ENCODE measurements at places on chromosomes 7 and 10. TPM values are rescaled to one million over a fixed set of nuclear protein-coding genes. Genes with fewer than 3 reads are reported as not detected.

PARD3 gene
- 34.1 TPM for total RNA-seq

HMX3 gene
- not detected for total RNA-seq

PSTK gene
- total RNA-seq: 2.8 TPM

AKR1C4 gene
- not detected for total RNA-seq

SPDYE5 gene
- not detected for total RNA-seq
